ENCODE measurements at places on chromosomes 7 and 10.
A peak's percentile ranks its signal among the peaks of the same experiment; 100 is the strongest.

DNA sequence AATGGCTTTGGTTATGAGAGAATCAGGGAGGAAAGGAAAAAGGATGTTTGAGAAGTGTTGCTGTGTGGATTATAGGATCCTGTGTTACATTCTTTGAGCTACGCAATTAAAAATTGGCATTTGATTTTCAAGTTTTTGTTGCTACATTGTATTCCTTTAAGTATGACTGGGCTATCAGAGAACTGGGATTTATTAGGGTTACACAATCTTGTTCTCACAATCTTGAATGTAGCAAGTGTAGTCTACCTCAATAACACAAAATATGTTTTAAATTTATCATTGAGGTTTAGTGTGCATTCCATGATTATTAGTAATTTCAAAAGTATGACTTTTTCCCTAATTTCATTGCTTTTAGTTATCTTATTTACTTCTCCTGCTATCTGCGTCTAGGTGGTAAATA is 113.9 kb downstream of the CACNB2 start:
- H3K4me1 ChIP-seq = no peaks in the 10 kb centered on the region
- no peak overlapping the region for H3K4me3 ChIP-seq
- H3K27me3 ChIP-seq = no peaks in the 10 kb centered on the region
- no peaks in the 10 kb centered on the region for H3K36me3 ChIP-seq
- DNase-seq = no peak
- H3K27ac ChIP-seq = no peak overlapping the region

DNA sequence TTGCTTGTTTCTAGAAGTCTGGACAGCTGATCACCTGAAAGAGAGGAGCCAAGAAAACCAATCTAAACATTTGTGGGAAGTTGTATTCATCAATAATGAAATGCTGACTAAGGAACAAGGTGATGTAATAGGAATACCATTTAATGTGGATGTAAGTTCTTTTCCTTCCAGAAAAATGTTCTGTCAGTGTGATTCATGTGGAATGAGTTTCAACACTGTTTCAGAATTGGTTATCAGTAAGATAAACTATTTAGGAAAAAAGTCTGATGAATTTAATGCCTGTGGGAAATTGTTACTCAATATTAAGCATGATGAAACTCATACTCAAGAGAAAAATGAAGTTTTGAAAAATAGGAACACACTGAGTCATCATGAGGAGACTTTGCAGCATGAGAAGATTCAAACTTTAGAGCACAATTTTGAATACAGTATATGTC is 39.8 kb upstream of the ZNF37A start:
- H3K4me3 ChIP-seq = no peak overlapping the region
- H3K36me3 ChIP-seq = no peaks in the 10 kb centered on the region
- H3K27ac ChIP-seq = no peak overlapping the region
- no peaks in the 10 kb centered on the region for H3K4me1 ChIP-seq
- H3K27me3 ChIP-seq = no peaks in the 10 kb centered on the region
- DNase-seq = no peak

- H3K27ac ChIP-seq = no peak overlapping the region
- H3K4me3 ChIP-seq = no peak overlapping the region
- no peaks in the 10 kb centered on the region for H3K27me3 ChIP-seq
- no peak for DNase-seq
- no peaks in the 10 kb centered on the region for H3K36me3 ChIP-seq
- no peaks in the 10 kb centered on the region for H3K4me1 ChIP-seq
Observed at GRCh38 chr7:156657681-156658080, 17.1 kb downstream of the RNF32 start.

DNA sequence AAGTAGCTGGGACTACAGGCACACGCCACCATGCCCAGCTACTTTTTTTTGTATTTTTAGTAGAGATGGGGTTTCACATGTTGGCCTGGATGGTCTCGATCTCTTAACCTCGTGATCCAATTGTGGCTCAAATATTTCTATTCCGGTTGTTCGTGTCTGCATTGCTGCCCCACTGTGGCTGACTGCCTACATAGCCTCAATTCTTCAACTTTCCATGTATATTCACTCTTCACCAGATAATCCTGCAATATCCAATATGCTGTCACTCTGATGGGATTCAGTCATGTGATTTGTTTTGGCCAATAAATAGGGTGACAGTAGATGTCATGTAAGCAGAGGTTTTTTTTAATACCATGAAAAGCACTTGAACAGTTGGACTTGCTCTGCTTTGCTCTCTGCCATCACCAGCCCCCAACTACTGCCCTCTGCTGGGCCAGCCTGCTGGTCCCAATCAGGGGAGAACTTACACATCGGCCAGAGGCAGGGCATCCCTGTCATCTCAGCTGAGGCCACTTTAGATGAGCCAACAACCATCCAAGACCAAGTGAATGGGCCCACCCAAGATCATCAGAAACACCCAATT is 56.7 kb downstream of the NSUN6 start:
- peak; percentile 22 for DNase-seq
- no peaks in the 10 kb centered on the region for H3K27me3 ChIP-seq
- H3K4me3 ChIP-seq = no peak overlapping the region
- H3K27ac ChIP-seq = no peak overlapping the region
- H3K4me1 ChIP-seq = no peaks in the 10 kb centered on the region

- H3K36me3 ChIP-seq = no peaks in the 10 kb centered on the region
- no peak overlapping the region for H3K4me3 ChIP-seq
- no peak overlapping the region for H3K27ac ChIP-seq
Observed at GRCh38 chr10:67221939-67222494, 296.2 kb downstream of the LRRTM3 start.

DNA sequence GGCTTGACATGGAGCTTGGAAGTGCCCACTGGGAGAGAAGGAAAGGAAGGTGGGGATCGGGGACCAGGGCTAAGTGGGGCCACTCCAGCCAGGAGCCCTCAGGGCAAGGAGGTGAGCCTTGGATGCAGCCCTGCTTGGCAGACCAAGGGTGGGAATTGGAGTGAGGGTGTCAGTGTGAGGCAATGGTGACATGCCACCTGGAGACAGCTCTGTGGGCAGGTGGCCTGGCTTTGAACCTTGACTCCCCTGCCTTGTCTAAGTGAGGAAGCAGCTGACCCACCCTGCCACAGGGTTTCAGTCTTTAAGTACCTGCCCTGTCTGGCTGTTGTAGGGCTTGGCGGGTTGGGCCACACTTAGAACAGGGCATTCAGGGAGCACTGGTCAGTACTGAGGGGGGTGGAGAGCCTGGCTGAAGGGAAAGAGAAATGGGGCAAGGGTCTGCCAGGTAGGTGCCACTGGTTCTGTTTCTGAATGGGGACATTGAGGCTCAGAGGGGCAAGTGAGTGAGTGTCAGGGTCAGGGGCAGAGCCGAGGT is 4.8 kb downstream of the RAMP3 start:
- peaks cover 8% of the 10 kb centered on the region for H3K27me3 ChIP-seq
- H3K4me3 ChIP-seq = no peak overlapping the region
- H3K27ac ChIP-seq = no peak overlapping the region
- H3K36me3 ChIP-seq = no peaks in the 10 kb centered on the region
- no peaks in the 10 kb centered on the region for H3K4me1 ChIP-seq

GRCh38 chr7:68529221-68529620 is 1069.1 kb upstream of the AUTS2 start:
- H3K27ac ChIP-seq = no peak overlapping the region
- no peak for DNase-seq
- H3K36me3 ChIP-seq = no peaks in the 10 kb centered on the region
- no peaks in the 10 kb centered on the region for H3K4me1 ChIP-seq
- H3K27me3 ChIP-seq = no peaks in the 10 kb centered on the region

DNA sequence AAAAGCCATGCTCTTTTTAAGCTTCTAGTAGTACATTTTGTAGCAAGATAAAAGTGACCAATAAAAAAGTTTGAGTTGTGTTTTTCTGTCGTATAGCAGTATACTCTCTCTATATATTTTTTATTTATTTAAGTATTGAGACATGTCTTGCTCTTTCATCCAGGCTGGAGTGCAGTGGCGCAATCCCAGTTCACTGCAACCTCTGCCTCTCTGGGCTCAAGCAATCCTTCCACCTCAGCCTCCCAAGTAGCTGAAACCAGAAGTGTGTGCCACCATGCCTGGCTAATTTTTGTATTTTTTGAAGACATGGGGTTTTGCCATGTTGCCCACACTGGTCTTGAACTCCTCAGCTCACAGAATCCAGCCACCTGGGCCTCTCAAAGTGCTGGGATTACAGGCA is 2.8 kb downstream of the SUGCT start:
- no peak overlapping the region for H3K27ac ChIP-seq
- no peaks in the 10 kb centered on the region for H3K4me1 ChIP-seq
- H3K27me3 ChIP-seq = no peaks in the 10 kb centered on the region
- no peak for DNase-seq
- no peaks in the 10 kb centered on the region for H3K36me3 ChIP-seq

DNA sequence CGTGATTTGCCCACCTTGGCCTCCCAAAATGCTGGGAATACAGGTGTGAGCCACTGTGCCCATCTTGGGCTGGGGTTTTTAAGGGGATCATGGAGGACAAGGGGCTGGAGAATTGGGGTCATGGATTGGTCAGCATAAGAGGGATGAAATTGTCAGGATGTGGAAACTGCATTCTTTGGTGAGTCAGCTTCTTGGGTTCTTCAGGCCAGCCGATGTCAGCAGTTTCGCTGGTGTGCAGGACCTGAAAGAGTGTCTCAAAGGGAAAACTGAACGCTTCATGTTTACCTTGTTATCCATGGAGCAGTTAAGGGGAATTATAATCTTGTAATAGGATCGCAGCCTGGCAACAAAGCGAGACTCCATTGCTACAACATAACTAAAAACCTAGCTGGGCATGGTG is 13.0 kb downstream of the GALNT17 start:
- H3K4me1 ChIP-seq = peaks cover 4% of the 10 kb centered on the region
- no peak for DNase-seq
- H3K27ac ChIP-seq = no peak overlapping the region
- H3K4me3 ChIP-seq = no peak overlapping the region
- H3K27me3 ChIP-seq = no peaks in the 10 kb centered on the region

- no peak for DNase-seq
- no peak overlapping the region for H3K27ac ChIP-seq
- no peak overlapping the region for H3K4me3 ChIP-seq
- H3K4me1 ChIP-seq = no peaks in the 10 kb centered on the region
Observed at GRCh38 chr10:21801609-21802008, 201.9 kb downstream of the DNAJC1 start.

- H3K36me3 ChIP-seq = no peaks in the 10 kb centered on the region
- H3K4me3 ChIP-seq = no peak overlapping the region
- H3K27ac ChIP-seq = no peak overlapping the region
- peaks cover 14% of the 10 kb centered on the region for H3K27me3 ChIP-seq
- H3K4me1 ChIP-seq = no peaks in the 10 kb centered on the region
- no peak for DNase-seq
Observed at GRCh38 chr10:86374664-86375063, 8.1 kb upstream of the GRID1 start.

- H3K27me3 ChIP-seq = no peaks in the 10 kb centered on the region
- no peaks in the 10 kb centered on the region for H3K36me3 ChIP-seq
- no peaks in the 10 kb centered on the region for H3K4me1 ChIP-seq
- H3K4me3 ChIP-seq = no peak overlapping the region
- H3K27ac ChIP-seq = no peak overlapping the region
Observed at GRCh38 chr10:129662426-129662825, 195.4 kb downstream of the MGMT start.

DNA sequence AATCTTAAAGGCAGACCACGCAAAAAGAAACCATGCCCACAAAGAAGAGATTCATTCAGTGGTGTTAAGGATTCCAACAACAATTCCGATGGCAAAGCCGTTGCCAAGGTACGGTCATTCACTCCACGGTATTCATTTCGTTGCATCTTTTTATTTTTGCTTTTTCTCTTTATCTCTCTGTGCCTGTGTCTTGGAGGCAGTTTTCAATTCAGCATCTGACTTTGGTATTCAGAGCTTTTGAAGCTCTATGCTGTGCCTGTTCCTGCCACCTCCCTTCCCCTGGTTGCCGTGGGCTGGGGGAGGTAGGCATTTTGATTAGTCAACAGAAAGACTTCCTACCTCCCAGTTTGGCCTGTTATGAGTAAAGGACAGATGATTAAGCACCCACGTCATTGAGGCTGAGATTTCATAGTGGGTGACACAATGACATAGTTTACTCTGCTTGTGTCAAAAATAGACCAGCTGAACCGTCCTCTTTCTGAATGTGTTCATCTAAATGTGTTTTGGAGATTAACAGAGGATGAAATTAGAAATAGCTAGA is 149.5 kb downstream of the ARID5B start:
- no peak overlapping the region for H3K27ac ChIP-seq
- H3K36me3 ChIP-seq = no peaks in the 10 kb centered on the region
- DNase-seq = no peak
- H3K27me3 ChIP-seq = no peaks in the 10 kb centered on the region

DNA sequence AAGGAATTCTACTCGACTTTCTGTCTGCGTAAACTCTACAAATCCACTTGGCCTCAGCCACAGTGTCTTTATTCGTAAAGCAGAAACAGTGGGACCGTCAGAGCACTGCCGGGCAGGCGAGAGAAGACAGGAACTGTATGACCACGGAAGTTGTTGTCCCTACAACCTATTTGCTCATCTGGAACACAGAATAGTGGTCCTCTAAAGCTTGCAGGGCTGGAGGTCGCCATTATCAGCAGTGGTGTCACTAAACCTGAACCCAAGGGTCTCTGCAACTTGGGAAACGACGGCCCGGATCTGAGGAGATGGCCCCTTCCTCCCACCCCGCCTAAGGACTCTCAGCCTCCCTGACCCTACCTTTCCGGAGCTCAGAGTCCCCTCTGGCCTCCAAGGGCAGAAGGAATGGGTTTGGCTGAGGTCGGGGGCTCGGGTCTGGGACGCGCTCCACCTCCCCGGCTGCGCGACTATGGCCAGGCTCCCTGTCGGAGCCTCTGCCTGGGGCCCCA is 442 bp downstream of the STYXL1 start:
- H3K27ac ChIP-seq = no peak overlapping the region
- H3K36me3 ChIP-seq = 0 out of 2 replicates have a peak, but pooled peaks cover 6% of the 10 kb centered on the region
- peak overlapping the region; percentile 93 for H3K4me3 ChIP-seq
- peaks cover 2% of the 10 kb centered on the region for H3K4me1 ChIP-seq
- H3K27me3 ChIP-seq = no peaks in the 10 kb centered on the region
- DNase-seq = no peak

DNA sequence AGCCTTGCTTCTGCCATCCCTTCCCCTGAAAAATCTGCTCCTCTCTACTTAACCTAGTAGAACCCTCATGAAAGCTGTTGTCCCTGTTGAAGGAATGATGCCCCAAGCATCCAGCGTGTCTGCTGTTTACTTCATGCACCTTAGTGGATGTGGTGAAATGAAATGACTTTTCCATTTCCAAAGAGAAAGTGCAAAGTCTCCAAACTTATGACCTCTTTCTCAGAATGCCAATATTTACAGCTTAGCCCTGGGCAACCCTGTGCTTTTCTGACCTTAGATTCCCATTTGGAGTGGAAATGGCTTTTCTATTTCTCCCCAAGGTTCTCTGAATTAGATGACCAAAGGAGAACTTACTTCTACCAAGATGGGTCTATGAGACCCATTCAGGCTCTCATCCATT is 256.9 kb downstream of the KCNMA1 start:
- no peaks in the 10 kb centered on the region for H3K36me3 ChIP-seq
- no peak overlapping the region for H3K27ac ChIP-seq
- H3K27me3 ChIP-seq = no peaks in the 10 kb centered on the region
- no peak overlapping the region for H3K4me3 ChIP-seq
- no peak for DNase-seq

GRCh38 chr10:98921316-98921715 is 314.3 kb downstream of the HPSE2 start:
- no peak for DNase-seq
- H3K4me3 ChIP-seq = no peak overlapping the region
- H3K27me3 ChIP-seq = no peaks in the 10 kb centered on the region
- H3K36me3 ChIP-seq = no peaks in the 10 kb centered on the region
- no peaks in the 10 kb centered on the region for H3K4me1 ChIP-seq
